Panc1 (cell line): ENCODE measurements at places on chromosomes 3 and 15. TPM values are rescaled to one million over a fixed set of nuclear protein-coding genes. Genes with fewer than 3 reads are reported as not detected.

DNA sequence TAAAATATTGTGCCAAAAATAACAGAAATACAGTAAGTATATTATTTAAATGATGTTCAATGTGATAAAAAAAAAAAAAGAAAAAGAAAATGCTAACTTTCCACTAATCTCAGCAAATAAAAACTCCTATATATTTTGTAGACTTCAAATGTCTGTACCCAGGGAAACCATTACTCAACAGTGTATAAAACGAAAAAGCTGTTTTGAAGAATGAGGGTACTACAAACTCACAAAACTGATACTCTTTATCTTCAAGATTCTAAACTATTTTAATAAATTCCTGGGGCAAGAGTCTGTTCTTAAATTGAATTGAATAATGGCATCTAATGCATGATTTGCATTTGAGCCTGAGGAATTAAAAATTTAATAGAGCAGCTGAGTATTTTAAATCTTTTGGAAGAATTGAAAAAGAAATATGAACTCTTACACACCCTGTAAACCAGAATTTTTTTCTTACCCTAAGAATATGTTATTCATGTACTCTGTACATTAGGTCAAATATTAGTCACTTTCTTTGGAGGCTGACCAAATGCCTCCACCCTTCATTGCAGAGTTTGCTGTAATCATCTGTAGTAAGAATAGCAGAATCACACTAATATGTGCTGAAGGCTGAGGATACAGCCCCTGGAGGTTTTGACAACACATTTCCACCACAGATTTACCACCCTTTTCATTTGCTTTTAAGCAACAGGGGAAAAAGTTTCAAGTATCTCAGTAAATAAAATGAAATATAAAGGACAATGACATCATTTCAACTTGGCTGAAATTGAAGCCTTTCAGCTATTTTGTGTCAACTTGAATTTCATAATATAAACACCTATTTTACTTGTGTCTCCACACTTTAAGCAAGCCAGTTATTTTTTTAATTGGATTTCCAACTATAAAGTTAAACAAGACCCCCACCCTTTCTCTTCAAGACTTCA, 79.7 kb downstream of the FBN1 start:
- peak; percentile 32 for DNase-seq

Gene ZMAT3
- 14.6 TPM for total RNA-seq

Gene CTXN2
- total RNA-seq, result 0.05 TPM

- DNase-seq, result no peak
These were observed 323.0 kb upstream of the UMPS start for GRCh38 chr3:124407260-124407659.

DNA sequence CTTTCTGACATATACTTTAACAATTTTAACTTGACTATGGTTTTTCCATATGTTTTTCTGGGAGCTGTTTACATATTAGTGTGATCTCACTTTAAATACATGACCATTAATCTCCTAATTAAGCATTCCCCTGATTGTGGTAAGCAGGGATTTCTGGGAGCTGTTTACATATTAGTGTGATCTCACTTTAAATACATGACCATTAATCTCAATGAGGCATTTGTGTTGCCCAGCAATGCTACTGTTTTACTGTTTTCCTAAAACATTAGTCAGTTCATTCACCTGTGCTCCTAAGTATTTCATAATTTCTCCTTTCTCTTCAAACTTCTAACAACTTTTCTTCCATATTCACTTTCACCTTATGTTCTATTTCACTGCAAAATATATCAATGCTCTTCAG, 3.6 kb upstream of the GRAMD1C start:
- DNase-seq, result no peak

DNA sequence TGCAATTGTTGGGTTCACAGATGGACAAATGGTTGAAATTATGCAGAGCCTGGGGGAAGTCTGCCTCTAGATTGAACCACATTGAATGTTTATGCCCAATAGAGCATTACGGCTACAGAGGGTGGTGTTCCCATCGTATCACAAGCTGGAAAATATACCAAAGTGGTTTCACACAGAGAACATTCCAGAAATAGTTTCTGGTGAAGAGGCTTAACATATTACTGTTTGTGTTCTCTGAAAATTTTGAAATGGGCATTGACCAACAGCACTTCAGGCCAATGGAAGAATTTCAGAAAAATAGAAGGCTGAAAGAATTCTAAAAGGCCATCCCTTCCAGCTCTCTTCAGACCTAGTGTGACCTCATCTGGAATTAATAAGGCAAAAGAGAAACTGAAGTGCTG, 203.9 kb downstream of the NEK10 start:
- DNase-seq, result no peak

GRCh38 chr3:46422617-46423016, 15.6 kb downstream of the CCRL2 start:
- DNase-seq, result no peak

Gene IQCF5
- not detected for total RNA-seq

Gene GFM1
- 59.3 TPM for total RNA-seq

- no peak for DNase-seq
These were observed 4.6 kb downstream of the SNX4 start for GRCh38 chr3:125515421-125515820.

Gene PLCH1
- 0.03 TPM for total RNA-seq

DNA sequence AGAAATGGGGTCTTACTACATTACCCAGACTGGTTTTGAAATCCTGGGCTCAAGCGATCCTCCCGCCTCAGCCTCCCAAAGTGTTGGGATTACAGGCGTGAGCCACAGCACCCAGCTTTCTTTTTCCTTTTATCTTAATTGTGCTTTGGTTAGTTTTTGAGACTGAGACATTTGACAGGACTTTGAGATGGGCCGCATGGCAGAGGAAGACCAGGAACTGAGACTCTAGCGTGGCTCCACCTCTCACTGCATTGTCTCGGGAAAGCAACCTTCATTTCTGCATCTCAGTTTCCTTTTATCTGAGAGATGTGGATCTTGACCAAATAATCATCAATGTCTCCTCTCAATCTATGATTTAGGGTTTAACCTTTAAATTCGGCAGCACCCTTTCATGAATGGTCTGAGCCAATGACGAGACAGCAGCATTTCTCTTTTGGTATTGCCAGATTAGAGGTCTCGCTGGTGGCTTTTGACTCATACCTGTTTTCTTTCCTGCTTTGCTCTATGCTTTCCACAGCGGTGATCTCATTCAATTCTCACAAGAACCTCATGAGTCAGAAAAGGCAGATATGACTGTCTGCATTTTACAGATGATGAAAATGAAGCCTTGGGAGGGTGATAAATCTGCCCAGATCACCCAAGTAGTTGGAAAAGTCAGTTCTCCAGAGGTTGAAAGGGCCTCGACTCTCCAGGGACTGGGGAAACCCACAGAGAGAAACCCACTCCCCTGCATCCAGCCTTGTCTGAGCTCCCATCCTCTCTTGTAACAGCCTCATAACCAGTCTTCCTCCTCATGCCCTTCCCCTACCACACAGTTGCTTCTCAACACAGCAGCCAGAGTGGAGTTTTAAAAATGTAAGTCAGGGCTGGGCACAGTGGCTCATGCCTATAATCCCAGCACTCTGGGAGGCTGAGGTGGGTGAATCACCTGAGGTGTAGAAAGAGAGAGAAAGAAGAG, 84.8 kb upstream of the FOXB1 start:
- peak; percentile 54 for DNase-seq

GRCh38 chr3:10334459-10334858, 13.5 kb upstream of the SEC13 start:
- no peak for DNase-seq

- DNase-seq, result no peak
These were observed 245.6 kb upstream of the GOLIM4 start for GRCh38 chr3:168341192-168341815.
